ENCODE measurements at places on chromosomes 12 and 14. TPM values are rescaled to one million over a fixed set of nuclear protein-coding genes. Genes with fewer than 3 reads are reported as not detected.

DNA sequence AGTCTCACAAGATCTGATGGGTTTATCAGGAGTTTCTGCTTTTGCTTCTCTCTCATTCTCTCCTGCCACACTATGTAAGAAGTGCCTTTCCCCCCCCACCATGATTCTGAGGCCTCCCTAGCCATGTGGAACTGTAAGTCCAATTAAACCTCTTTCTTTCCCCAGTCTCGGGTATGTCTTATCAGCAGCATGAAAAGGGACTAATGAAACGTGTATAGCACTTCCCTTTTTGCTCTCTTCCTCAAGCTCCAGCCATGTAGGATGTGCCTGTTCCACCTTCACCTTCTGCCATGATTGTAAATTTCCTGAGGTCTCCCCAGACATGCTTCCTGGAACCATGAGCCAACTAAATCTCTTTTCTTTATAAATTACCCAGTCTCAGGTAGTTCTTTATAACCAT, 7.0 kb upstream of the CRACR2A start:
- DNase-seq = no peak

DNA sequence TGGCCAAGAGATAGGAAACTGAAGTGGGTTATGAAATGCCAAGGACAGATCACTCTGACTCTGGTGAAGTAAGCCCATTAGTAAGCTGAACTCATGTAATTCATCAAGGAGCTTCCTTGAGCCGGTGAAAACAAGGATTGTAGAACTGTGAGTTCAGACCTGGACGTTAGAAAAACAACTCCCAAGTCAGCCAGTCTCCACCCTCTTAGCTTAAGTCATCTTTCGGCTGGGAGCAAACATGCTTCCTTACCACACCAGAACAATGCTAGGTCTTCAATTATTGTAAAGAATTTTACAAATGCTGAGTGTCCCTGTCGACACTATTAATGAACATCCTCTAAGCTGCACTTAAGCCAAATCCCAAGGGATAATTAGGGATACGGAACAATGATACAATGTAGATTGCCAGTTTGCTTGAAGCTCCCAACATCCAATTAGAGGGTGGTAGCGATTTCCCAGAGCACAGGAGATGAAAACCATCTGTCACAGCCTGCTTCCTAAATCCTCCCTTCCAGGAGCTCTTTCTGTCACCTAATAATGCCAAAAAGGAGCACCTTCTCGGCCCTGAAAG, 45.7 kb upstream of the VASH1 start:
- DNase-seq = no peak

GRCh38 chr14:100530270-100531072, 56.7 kb downstream of the BEGAIN start:
- no peak for DNase-seq

Gene TMEM121
- total RNA-seq = 3.9 TPM

Gene RCOR1
- 17.1 TPM for total RNA-seq

All from myocyte (in vitro differentiated cells).